Activated CD4-positive, alpha-beta T cell treated with anti-CD3 and anti-CD28 coated beads for 36 hours (primary cell): ENCODE measurements at places on chromosomes 4 and X. TPM values are rescaled to one million over a fixed set of nuclear protein-coding genes. Genes with fewer than 3 reads are reported as not detected.

ZNF41 gene
- 10.9 TPM for total RNA-seq

IL3RA gene
- 0.63 TPM for total RNA-seq

BTK gene
- not detected for total RNA-seq

DNA sequence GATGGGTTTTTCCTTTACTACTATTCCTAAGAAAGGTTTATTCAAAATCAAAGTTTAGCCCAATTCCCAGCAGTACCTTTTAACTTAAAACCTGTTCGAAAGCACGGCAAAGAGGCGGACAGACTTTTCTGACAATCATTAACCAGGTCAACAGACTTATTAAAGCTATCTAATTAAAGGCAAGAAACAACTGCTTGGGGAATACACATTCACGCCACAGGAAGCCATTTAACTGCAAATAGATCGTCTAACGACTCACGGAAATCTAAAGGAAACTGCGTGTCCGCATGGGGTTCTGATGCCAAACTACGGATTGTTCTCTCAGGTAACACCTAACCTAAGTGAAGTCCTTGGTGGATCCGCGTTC lies 663 bp upstream of the USP53 start:
- no peak for DNase-seq

DNA sequence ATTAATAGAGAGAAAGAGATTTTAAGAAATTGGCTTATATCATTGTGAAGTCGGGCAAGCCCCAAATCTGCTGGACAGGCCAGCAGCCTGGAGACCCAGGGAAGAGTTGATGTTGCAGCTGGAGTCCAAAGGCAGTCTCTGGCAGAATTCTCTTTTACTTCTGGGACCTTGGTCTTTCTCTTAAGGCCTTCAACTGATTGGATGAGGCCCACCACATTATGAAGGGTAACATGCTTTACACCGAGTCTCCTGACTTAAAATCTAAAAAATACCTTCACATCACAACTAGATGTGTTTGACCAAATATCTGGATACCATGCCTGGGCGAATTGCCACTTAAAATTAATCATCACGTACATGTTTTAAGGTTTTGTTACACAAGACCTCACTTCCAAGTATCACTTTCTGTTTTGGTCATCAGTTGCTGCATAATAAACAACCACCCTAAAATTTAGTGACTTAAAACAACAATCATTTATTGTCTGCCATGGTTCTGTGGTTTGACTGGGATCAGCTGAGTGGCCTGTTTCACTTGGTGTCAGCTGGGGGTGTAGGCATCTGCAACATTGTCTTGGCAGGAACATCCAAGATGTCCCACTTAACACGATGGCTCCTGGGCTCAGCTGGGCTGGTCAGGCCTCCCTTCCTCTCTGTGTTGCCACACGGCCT lies 3.4 kb downstream of the CD38 start:
- DNase-seq: peak; percentile 73

DNA sequence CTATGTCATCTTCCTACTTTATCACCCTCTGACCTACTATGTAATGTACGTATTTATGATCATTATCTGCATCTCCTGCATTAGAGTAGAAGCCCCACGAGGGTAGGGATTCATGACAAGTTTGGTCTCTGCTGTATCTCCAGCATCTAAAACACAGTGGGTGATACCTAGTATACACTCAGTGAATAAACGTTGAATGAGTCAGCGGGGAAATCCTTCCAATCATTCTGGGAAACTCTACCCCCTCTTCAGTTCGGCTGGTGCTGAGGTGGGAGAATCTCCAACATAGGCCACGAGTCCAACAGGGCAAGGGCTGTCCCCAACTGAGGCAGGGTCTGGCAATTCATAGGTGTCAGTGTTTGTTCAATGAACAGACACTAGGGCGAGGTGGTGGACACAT lies 74.4 kb upstream of the EFNB1 start:
- peak; percentile 22 for DNase-seq

GRCh38 chr4:57498251-57498650 lies 388.1 kb upstream of the IGFBP7 start:
- DNase-seq: no peak

DNA sequence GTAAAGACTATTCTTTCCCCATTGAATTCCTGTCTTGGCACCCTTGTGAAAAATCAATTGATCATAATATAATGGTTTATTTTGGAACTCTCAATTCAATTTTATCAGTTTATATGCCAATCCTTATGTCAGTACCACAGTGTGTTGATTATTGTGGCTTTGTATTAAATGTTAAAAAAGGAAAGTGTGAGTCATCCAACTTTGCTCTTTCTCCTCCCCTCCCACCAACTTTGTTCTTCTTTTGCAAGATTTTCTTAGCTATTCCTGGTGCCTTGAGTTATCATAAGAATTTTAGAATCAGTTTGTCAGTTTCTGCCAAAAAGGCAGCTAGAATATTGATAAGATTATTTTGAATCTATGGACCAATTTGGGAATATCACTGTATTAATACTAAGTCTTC lies 11.2 kb upstream of the RNF175 start:
- DNase-seq: no peak

DNA sequence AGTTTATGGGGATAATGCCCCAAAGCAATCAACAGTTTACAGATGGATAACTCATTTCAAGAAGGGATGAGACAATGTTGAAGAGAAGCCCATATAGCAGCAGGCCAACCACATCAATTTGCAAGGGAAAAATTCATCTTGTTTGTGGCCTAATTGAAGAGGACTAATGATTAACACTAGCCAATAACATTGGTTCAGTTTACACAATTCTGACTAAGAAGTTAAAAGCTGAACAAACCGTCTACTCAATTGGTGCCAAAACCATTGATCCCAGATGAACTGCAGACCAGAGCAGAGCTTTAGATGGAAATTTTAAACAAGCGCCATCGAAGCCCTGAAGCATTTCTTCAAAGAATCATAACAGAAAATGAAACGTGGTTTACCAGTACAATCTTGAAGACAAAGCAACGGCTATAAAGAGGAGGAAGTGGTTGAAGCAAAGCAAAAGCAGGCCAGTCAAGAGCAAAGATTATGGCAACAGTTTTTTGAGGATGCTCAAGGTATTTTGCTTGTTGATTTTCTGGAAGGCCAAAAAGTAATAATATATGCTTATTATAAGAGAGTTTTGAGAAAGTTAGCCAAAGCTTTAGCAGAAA lies 20.5 kb upstream of the BLTP1 start:
- DNase-seq: no peak

- DNase-seq: no peak
Measured at GRCh38 chr4:123649250-123649644, 252.7 kb downstream of the SPRY1 start.

GRCh38 chrX:100636321-100636991 lies at the start of gene TSPAN6:
TSPAN6 (minus strand) TSS chrX:100636806; CDS start chrX:100636694, 112 bp downstream.
- peak; percentile 84 for DNase-seq

DNA sequence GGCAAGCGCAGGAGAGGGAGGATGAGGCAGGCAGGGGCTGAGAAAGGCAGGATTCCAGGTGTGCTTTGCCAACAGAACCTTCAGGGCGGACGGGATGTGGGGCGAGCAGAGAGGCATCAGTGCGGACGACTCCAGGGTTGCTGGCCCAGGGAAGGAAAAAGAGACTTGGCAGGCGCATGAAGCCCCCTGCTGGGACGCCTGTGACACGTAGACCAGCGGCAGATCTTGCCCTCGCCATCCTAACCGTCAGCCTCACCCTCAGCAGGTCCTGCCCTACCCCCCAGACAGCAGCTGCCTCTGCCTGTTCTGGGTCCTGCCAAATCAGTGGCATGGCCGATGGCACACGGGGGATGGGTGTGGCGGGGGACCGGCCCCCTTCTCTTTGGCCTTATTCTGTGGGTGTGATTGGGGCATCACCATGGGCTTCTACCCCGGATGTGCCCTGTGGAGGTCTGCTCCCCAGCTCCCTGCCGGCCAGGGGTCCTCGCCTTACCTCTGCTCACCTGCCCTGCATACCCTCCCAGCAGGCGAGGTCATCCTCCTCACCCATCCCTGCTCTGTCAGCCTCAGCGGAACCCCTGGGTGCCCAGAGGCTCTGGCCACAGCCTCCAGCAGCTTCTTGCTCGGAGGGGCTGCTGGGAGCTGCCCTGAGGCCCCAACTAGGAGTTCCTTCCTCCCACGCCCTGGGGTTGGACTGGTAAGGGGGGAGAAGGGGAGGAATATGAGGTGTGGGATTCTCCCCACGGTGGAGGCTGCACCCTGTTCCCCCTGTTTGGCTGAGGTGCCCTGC lies 2.9 kb upstream of the SH3BP2 start:
- no peak for DNase-seq

DNA sequence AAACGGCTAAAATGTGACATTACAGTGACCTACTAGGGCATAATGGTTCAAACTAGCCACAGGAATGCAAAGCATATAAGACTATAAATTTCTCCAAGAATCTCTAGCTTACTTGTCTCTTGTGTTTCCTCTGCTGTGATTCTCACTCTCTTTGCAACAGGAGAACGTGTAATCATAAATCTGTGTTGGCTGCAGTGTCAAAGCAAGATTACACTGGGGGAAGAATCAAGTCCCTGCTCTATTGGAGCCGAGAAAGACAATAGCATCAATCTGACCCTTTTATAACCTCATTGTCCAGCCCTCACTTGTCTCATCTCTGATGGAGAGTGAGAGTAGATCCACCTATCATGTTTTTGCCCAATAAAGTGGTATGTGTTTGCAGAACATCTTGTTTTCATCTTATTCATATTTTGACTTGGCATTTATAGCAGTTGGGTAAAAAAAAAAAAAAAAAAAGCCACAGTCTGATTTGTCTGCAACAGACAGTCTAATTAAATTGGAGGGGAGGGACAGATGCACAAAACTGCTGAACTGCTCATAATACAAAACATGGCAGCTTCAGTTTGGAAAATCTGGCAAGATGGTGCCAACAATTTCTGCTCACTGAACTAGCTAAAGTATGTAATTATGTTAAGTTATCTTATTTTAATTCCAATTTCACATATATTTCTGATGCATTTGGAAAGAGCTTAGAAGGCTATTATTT lies 165.0 kb upstream of the GABRA2 start:
- no peak for DNase-seq

- no peak for DNase-seq
Measured at GRCh38 chr4:153207567-153207966, 3.3 kb downstream of the TRIM2 start.

DNA sequence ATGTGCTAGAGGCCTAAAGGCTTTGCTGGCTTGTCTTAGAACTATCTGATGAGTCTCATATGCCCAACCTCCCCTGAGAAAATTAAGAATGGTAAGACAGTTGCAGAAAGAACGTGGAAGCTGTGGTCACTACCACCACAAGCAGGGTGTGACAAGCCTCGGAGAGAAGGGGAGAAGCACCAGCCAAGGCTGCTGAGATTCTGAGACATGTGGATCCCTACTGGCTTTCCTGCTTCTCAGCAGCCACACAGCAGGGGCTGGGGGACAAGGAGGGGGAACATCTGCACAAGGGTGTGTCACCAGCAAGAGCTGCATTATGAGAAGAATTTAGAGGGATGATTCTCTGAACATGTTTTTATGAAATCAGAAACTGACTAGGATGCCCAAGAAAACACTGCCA lies 19.4 kb downstream of the TAPT1 start:
- DNase-seq: no peak

- no peak for DNase-seq
Measured at GRCh38 chr4:6383009-6383404, 89.4 kb downstream of the PPP2R2C start.

DNA sequence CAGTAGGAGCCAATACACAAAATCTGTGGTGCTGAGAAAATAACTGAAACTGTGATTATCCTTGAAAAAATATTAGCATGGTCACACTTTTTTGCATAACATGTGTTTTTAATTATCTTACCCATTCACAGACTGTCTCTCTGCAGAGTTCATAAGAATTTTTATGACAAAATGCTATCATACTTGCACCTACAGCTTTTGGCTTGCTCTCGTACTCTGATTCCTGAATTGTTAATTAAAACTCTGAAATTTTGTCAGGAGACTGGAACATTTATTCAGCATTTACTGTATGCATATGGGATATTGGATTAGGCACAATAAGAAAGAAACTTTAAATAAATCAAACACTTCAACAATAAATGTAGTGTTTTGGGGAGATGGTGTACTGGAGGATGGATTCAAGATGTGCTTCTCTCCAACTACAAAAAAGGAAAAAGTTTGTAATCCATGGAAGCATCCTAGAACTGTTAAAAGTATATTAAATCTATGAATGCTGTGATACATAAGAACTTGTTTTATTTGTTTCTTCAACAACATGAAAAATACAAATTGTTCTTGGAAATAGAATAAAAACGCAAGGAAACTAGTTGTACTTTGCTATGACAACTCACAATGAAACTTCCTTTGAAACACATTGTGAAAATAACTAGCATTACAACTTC lies 260.5 kb downstream of the SPATA18 start:
- no peak for DNase-seq

GRCh38 chr4:41632481-41633073 lies 94.6 kb downstream of the LIMCH1 start:
- no peak for DNase-seq

DNA sequence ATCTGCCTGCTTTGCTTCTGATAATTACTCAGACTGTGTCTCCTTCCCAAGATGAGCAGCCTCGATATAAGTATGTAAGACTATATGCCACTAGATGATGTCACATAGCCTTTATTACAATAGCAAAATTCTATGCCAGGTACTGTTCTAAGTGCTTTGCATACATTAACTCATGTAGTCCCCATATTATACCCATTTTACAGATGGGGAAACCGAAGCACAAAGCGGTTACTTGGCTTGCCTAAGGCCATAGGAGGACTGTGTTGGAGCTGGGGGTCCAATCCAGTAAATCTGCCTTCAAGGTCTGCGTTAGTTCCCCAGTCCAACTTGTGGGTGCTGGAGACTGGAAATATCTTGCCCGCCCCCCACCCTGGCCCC lies 826 bp upstream of the SCML1 start:
- no peak for DNase-seq

DNA sequence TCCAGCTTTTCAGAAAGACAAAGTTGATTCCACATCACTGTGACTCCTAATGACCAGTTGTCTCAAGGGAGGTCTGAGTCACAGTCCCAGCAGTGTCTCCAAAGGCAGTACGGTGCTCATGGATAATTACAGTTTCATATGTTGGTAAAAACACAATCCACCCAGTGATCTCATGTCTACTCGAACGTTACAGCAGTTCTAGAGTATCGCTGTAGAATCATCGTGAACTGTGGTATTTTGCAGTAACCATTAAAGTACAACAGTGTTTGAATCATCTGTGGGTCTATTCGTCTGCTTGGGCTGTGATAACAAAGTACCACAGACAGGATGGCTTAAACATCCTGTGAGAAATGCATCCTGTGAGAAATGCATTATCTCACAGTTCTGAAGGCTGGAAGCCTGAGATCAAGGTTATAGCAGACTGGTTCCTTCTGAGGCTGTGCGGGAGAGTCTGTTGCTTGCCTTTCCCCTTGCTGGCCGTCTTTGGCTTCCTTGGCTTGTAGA lies 121.1 kb upstream of the SORBS2 start:
- no peak for DNase-seq
